ENCODE measurements at places on chromosomes 7 and 10.

- no peak for DNase-seq
Observed at GRCh38 chr10:29613196-29613595, 21.6 kb downstream of the SVIL start.

DNA sequence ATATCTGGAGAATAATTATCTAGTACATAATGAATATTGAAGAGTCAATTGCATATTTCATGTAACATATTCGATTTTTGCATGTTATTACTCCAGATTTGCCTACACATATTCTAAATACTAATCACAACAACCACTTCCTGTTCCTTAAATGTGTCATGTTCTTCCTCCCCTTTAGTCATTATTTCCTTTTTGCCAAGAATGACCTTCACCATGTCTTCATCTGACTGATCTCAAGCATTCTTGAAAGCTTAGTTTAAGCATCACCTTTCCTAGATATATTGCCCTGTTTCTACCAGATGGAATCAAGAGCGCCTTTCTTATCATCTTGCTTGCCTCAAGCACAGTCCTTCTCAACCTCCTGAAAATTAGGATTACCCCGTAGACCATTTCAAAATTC lies 23.5 kb upstream of the MEOX2 start:
- DNase-seq, result no peak

GRCh38 chr10:14535457-14536130 lies 204.9 kb upstream of the FRMD4A start:
- DNase-seq, result no peak

DNA sequence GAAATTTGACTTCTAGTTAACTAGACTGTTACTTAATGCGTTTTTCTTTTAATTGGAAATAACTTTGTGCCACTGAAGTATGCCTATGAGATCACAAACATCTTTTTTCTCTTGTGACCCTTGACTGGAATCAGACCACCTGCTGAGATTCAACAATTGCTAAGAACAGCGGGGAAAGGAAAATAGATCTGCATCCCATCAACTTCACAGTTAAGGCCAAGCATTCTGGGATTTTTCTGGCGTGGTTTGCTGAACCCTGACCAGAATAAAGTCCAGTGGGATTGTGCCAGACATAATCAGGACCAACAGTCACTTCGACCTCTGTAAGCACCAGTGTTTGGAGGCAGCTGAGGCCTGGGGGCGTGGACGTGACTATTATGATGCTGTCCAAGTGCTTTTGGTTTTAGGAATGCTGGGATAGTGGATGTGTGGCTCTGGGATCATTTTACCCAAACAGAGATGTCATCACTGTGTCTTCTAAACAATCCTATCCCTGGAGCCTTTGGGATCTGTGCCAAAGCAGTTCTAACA lies 373.3 kb upstream of the PRKCQ start:
- DNase-seq, result no peak

DNA sequence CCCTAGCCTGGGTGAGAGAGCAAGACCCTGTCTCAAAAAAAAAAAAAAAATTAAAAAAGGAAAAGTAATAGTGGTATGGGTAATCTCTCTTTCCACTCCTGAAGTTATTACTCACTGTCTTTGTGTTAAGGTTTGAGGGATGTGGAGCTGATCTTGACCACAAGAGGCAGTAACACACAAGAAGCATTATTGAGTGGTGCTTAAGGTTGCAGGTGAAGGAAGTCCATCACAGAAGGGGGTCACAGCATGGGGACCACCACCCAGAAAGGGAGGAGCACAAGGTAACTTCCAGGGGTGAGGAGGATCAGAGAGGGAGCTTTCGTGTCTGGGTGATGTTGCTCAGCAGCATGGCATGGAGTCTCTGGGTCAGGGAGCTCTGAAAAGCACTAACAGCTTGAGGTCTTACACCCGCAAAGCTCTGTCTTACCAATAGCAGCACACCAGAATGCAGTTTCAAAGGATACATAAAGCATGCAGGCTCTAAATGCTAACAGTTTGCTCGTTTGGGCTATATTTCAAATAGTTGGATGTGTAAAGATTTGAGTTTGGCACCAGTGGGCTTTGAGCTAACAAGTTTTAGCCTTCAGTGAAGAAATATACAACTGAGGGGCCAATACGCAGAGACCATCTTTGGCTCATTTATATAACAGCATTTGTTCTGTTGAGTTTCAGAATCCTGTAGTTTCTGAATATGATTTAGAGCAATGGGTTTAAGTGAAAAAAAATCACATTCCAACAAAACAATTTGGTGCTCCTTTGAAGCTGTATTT lies 100.4 kb upstream of the DNAJC1 start:
- no peak for DNase-seq

DNA sequence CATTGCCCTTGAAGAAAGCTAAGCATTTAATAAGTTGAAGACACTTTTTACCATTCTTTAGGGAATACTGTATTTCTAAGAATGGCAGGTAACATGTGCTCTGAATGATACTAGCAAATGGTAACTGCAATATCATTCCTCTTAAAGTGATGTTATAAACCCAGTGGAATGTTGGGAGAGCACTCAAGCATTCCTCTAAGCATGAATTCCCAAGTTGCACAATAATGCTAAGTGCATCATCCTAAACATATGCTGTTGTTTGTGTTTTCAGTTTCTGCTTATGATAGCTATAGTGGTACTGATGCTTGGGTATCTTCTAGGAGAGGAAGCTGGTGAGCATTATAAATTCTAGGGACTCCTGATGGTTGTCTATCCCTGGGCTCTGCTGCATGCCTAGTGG lies 673.9 kb downstream of the PHTF2 start:
- no peak for DNase-seq

DNA sequence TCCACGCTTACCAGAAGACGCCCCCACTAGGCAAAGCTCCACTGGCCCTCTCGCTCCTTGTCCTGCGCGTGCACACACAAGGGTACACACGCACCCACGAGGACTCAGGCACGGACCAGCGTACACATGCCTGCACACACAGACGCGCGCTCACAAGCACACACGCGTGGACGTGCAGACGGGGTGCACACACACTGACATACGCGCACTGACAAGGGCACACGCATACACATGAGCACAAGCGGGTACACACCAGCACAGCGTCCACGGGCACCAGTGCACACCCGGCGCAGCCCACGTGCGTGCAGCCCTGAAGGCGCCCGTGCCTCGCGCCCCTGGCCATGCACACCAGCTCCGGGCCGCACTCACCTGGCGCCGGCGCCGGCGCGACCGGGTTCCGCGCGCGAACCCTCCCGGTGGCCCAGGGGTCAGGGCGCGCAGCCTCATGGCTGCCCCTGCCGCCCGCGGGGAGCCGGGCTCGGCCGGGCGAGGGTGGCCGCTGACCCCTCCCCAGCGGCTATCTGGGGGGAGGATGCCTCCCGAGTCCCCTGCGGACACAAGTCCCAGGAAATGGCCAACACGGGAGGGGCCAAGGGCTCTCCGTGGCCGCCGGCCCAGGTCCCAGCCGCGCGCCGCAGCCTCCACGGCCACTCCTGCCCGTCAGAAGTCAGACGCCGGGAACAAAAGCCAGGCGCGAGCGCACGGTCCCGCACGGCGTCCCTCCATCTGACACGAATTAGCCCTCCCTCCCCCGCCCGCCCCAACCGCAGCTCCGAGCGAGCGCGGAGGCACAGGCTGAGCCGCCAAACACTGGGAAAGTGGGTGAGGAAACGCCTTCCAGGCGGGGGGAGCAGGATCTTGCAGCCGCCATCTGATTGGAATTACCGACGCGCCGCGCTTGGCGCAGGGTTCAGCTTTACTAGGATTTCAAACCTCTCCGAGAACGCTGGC lies 45.0 kb downstream of the TNS3 start:
- no peak for DNase-seq

GRCh38 chr7:2282185-2282751 lies 32.0 kb downstream of the SNX8 start:
- DNase-seq, result no peak

- no peak for DNase-seq
Observed at GRCh38 chr7:117395743-117396142, 31.6 kb downstream of the ASZ1 start.

DNA sequence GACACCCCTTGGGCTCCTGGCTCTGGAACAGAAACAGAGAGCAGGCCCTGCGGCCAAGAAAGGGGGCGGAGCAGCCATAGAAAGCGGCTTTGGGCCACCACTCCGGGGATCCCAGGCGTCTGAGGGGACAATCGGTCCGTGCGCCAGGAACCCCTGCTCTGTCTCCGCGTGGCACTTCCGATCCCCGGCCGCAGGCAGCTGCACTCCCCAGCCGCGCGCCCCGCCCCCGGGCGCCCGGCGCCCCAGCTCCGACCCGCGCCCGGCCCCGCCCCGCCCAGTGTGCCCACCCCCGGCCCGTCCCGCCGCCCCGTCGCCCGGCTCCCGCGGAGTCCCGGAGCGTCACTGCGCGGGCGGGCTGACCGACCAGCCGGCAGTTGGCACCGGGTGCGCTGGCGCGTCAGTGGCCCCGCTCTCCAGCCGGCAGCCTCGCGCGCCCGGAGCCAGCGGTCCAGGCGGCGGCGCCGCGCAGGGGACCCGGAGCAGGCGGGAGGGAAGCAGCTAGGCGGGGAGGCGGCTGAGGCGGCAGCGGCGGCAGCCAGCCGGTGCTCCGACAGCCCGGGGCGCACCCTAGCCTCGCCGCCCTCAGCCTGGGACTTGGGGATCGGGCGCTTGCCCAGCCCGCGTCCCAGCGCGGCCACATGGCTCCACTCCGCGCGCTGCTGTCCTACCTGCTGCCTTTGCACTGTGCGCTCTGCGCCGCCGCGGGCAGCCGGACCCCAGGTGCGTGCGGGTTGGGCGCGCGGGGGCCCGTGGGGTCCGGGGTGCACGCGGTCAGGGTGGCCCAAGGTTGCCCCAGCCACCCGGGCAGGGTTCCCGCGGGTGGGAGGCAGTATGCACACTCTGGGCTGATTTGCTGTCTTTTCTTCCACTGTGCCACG lies at the start of gene ADAMTS14:
Gene ADAMTS14, plus strand, starts transcription at position 342 of the 878 bp plus-strand sequence. Its CDS starts 297 bp downstream, at position 639.
- no peak for DNase-seq

DNA sequence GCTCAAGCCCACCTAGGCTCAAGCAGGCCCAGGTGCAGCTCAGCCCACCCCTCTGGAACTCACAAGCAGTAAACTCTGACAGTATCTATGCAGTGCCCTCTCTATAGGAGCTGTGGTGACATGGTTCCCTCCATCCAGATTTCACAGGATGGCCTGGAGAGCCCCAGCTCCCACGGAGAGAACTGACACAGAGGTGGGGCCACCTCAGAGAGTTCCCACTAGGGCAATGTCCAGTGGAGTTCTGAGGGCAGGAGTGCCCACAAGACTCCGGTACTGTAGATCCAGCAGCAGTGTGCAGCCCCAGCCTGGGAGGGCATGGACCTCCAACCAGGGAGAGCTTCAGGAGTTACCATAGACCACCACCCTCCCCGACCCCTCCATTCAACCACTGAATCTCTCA lies 37.3 kb upstream of the CNPY1 start:
- no peak for DNase-seq

- DNase-seq, result peak; percentile 15
Observed at GRCh38 chr7:157464111-157464970, 127.5 kb downstream of the DNAJB6 start.

GRCh38 chr7:8068892-8069686 lies 100.5 kb downstream of the GLCCI1 start:
- DNase-seq, result no peak

DNA sequence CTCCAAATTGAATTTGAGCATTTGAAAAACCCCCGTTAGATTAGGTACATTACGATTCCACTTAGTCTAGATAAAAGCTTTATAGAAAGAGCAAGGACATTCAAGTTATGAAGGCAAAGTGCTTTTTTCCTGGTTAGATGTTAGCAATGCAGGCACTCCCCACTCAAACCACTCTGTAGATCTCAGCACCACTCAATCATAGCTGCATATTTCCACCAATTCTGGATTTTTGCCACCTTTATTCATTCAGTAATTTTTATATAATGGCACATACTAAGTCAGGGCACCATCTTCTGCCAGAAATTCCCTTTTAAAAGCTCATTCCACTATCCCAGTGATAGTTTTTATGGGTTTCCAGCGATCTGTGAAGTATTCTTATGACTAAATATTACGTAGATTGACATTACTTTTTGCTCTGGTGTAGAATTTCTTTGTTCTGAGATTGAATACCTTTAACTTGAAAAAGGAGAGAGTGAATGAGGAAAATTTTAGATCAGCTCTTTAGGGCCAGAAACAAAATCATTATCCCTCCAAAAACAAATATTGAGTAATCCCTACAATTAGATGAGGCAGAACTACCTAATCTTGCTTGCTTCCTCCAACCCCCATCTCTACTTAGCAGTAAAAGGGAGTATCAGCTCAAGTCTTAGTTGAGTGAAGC lies 51.6 kb downstream of the RNLS start:
- DNase-seq, result no peak

GRCh38 chr10:113917636-113918035 lies 63.2 kb downstream of the NHLRC2 start:
- DNase-seq, result no peak

DNA sequence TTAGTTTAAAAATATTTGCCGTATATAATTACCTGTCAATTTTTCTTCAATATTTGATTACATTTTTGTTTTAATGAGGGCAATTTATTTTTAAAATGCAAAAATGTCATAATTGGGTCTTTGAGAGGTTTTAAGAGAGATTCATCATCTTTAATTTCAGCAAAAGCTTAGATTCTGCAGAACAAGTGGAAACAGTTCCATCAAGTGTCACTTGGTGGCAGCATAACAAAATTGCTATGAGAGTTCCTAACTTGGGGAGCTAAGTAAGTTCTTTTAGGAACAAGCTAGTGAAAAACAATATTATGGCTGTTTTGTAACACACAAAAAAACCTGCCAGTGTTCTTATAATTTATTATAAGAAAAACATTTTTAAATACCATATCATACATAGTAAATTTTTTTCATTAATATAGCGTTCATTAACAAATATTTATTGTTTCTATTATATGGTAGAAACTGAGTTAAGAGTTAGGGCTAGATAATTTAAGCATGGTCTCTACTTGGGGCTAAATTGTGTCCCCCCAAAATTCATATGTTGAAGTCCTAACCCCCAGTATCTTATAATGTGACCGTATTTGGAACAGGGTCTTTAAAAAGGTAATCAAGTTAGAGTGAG lies 155.2 kb downstream of the MAGI2 start:
- DNase-seq, result no peak

DNA sequence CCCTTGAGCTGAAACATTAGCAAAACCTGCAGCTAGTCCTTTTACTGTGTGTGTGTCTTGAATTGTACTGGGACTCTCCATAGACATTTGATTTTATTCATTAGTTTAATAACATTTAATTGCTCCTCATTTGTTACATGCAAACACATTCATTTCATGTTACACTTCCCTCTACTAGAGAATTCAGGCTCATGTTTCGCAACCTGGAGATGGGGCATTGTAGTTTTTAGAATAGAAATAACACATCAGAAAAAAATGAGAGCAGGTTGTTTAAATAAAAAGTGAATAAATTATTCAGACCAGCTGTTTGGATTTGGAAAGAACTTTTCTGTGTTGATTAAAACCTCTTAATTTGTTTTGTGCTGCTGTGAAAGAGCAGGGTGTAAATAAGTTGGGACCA lies 243.9 kb downstream of the ETV1 start:
- no peak for DNase-seq

GRCh38 chr10:117627561-117627960 lies 85.0 kb downstream of the EMX2 start:
- DNase-seq, result no peak
